LHCN-M2 (cell line): ENCODE measurements at places on chromosomes 11 and 22. TPM values are rescaled to one million over a fixed set of nuclear protein-coding genes. Genes with fewer than 3 reads are reported as not detected.

- DNase-seq, result no peak
Observed at GRCh38 chr11:57804466-57804865, 42.9 kb downstream of the CTNND1 start.

GRCh38 chr22:43731988-43732387 lies 80.1 kb downstream of the EFCAB6 start:
- DNase-seq, result no peak

BBOX1 gene
- not detected in 2 replicates for total RNA-seq

OR8G1 gene
- not detected in 2 replicates for total RNA-seq
